ENCODE measurements at places on chromosomes 1 and 21.

DNA sequence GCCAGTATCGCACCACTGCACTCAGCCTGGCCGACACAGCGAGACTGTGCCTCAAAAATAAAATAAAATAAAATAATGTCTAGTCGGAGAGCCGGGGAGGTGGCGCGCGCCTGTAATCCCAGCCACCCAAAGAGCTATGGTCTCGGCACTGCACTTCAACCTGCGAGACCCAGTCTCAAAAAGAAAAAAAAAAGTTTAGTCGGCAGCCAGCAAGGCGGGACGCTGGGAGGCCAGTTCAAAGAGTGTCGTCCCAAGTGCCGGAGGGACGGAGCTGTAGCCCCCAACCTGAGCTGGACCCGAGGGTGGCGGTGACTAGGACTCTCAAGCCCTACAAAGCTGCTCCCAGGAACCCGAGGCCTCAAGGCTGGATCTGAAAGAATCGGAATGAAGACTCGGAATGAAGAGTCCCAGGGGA is 632 bp upstream of the FALEC start:
- peak overlapping the region; percentile 82 for H3K27ac ChIP-seq
- peak overlapping the region; percentile 84 for H3K4me3 ChIP-seq
- DNase-seq: no peak
- no peaks in the 10 kb centered on the region for H3K27me3 ChIP-seq
- no peaks in the 10 kb centered on the region for H3K36me3 ChIP-seq

- peak overlapping the region; percentile 36 for H3K27ac ChIP-seq
- no peak for DNase-seq
- H3K4me3 ChIP-seq: no peak overlapping the region
- peaks cover 48% of the 10 kb centered on the region for H3K4me1 ChIP-seq
Observed at GRCh38 chr1:61452176-61453035, 272.5 kb downstream of the TM2D1 start.

GRCh38 chr1:207861442-207862177 is 49.3 kb downstream of the CD34 start:
- H3K4me1 ChIP-seq: peaks cover 25% of the 10 kb centered on the region
- no peaks in the 10 kb centered on the region for H3K36me3 ChIP-seq
- no peak overlapping the region for H3K4me3 ChIP-seq
- H3K27ac ChIP-seq: no peak overlapping the region
- H3K27me3 ChIP-seq: no peaks in the 10 kb centered on the region
- DNase-seq: no peak

- DNase-seq: no peak
- H3K4me1 ChIP-seq: peaks cover 39% of the 10 kb centered on the region
- no peak overlapping the region for H3K27ac ChIP-seq
- peaks cover 15% of the 10 kb centered on the region for H3K36me3 ChIP-seq
Observed at GRCh38 chr1:23525558-23526250, 5.3 kb downstream of the E2F2 start.

- no peaks in the 10 kb centered on the region for H3K36me3 ChIP-seq
- no peaks in the 10 kb centered on the region for H3K4me1 ChIP-seq
- no peak overlapping the region for H3K27ac ChIP-seq
- DNase-seq: no peak
- no peaks in the 10 kb centered on the region for H3K27me3 ChIP-seq
- no peak overlapping the region for H3K4me3 ChIP-seq
Observed at GRCh38 chr1:221907166-221907932, 165.5 kb upstream of the DUSP10 start.

DNA sequence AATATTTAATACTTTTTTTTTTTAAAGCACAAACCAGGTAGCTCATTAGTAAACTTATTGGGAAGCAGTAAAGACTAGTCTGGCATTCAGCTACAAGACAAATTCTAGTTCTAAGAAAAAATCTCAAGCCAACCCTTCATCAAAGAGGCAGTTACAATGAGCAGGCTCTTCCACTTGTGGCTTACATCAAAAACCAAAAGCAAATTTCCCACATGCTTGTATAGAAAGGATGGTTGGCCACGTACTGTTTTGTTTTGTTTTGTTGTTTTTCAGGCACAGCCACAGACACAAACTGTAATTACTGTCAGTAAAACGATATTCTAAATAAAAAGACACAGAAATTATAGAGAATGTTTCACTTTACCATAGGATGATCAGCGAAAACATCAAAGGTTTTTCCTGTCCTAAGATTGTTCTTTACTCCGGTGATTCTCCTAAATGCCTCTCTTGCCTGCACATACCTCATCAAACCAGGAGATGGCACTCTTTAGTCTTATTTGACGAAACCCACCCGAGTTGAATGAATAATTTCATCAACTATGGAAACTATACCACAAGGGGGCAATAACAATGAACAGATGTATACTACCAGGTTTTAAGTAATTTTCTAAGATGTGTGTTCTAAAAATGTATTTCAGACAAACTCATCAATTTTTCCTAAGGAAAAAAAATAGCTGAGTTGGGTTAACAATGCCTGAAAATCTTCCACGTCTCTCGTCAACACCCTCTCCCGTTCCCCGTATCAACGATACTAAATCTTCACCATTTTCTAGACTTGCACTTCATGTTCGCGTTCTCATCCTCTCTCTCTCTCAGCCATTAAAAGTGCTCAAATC is 26.9 kb downstream of the RPL5 start:
- no peaks in the 10 kb centered on the region for H3K27me3 ChIP-seq
- DNase-seq: peak; percentile 84
- no peak overlapping the region for H3K27ac ChIP-seq

DNA sequence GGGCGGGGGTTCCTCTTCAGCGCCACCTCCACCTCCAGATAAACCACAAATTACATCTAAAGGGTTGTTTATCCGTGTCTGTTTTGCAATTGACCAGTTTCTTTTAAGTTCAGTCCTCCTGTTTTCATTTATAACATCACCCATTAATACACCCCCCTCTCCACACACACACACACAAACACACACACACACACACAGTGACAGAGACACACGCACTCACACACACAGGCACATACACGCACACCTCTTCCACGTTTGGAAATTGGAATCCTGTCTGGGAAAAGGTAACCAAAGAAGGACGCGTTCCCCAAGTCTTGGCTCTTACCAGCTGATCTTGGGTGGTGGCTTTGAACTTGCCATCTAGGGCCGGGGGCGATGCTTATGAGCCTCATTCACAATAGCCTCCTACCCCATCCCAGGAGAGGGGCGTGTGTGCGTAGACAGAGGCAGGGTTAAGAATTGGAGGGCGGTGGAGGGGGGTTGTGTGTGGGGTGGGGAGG is 442 bp upstream of the CSMD2 start:
- H3K4me3 ChIP-seq: no peak overlapping the region
- H3K36me3 ChIP-seq: no peaks in the 10 kb centered on the region
- peaks cover 40% of the 10 kb centered on the region for H3K27me3 ChIP-seq
- no peak for DNase-seq
- no peak overlapping the region for H3K27ac ChIP-seq

GRCh38 chr1:231557898-231558707 is 29.6 kb downstream of the TSNAX start:
- H3K4me1 ChIP-seq: peaks cover 3% of the 10 kb centered on the region
- H3K36me3 ChIP-seq: no peaks in the 10 kb centered on the region

- no peaks in the 10 kb centered on the region for H3K27me3 ChIP-seq
- H3K36me3 ChIP-seq: peaks cover 74% of the 10 kb centered on the region
- DNase-seq: no peak
- no peak overlapping the region for H3K4me3 ChIP-seq
- no peaks in the 10 kb centered on the region for H3K4me1 ChIP-seq
Observed at GRCh38 chr1:1799716-1800115, 21.4 kb upstream of the NADK start.

DNA sequence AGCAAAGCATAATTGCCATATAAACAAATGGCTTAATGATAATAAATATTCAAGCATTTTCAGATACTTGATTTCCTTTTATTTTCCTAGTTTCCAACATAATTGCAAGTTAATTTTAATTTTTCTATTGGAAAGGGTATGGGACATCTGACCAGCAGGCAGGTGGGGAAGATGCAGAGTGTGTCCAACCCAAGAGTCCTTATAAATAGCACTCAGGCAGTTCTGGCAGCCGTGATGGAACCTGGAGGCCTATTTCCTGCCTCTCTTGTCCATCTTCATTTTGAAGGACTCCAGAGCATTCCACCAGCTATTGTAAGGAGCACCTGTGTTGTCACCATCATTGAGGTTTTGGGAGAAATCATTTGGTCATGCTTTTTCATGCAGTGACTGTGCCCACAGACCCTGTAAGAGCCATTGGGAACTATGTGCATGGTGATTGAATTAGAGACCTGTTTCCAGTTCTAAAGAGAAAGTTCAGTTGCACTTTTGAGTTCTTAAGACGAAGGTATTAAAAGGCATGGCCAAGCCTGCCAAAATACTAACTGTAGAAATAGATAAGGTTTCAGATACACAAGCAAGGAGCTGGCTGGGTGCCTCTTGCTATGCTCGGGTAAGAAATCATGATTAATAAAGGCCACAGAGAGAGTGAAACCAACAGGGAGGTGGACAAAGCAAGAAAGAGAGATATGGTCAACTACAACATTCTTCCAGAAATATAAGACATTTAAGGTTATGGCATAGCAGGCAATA is 92.3 kb downstream of the SPATA46 start:
- no peaks in the 10 kb centered on the region for H3K27me3 ChIP-seq
- no peak overlapping the region for H3K27ac ChIP-seq
- H3K36me3 ChIP-seq: 0 out of 2 replicates have a peak, but pooled peaks cover 3% of the 10 kb centered on the region
- H3K4me1 ChIP-seq: peaks cover 16% of the 10 kb centered on the region

GRCh38 chr1:185040408-185040735 is 5.0 kb upstream of the RNF2 start:
- peaks cover 23% of the 10 kb centered on the region for H3K4me1 ChIP-seq
- no peak for DNase-seq
- no peaks in the 10 kb centered on the region for H3K27me3 ChIP-seq
- H3K36me3 ChIP-seq: no peaks in the 10 kb centered on the region

- peaks cover 14% of the 10 kb centered on the region for H3K4me1 ChIP-seq
- no peak within 1 kb of the TSS for H3K4me3 ChIP-seq
- H3K27me3 ChIP-seq: no peaks in the 10 kb centered on the region
- H3K36me3 ChIP-seq: peaks cover 7% of the 10 kb centered on the region
- no peak for DNase-seq
Observed at GRCh38 chr1:150808121-150808520, at the start of gene CTSK. CTSK (minus strand) TSS chr1:150808260; CDS start chr1:150806805, 1,455 bp downstream.

DNA sequence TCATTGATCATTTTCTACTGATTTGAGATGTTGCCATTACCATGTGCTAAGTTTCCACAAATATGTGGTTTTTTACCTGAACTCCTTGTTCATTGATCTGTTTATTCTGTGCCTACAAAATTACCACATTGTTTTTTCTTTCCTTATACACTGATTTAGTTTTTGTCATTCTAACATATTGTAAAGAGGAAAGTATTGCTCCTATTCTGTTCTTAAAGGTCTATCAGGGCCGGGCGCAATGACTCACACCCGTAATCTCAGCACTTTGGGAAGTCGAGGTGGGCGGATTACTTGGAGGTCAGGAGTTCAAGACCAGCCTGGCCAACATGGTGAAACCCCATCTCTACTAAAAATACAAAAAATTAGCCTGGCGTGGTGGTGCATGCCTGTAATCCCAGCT is 75.1 kb downstream of the CAMTA1 start:
- DNase-seq: no peak
- H3K4me1 ChIP-seq: peaks cover 14% of the 10 kb centered on the region
- no peaks in the 10 kb centered on the region for H3K27me3 ChIP-seq
- no peak overlapping the region for H3K4me3 ChIP-seq
- H3K27ac ChIP-seq: no peak overlapping the region

GRCh38 chr1:36366091-36366661 is 19.5 kb downstream of the STK40 start:
- H3K27me3 ChIP-seq: no peaks in the 10 kb centered on the region
- no peak for DNase-seq
- H3K4me1 ChIP-seq: peaks cover 28% of the 10 kb centered on the region
- H3K4me3 ChIP-seq: no peak overlapping the region
- H3K36me3 ChIP-seq: peaks cover 17% of the 10 kb centered on the region

- peaks cover 72% of the 10 kb centered on the region for H3K36me3 ChIP-seq
- no peaks in the 10 kb centered on the region for H3K27me3 ChIP-seq
- no peak overlapping the region for H3K27ac ChIP-seq
- H3K4me1 ChIP-seq: peaks cover 41% of the 10 kb centered on the region
- no peak overlapping the region for H3K4me3 ChIP-seq
Observed at GRCh38 chr1:70227439-70227838, 6.3 kb downstream of the SRSF11 start.

DNA sequence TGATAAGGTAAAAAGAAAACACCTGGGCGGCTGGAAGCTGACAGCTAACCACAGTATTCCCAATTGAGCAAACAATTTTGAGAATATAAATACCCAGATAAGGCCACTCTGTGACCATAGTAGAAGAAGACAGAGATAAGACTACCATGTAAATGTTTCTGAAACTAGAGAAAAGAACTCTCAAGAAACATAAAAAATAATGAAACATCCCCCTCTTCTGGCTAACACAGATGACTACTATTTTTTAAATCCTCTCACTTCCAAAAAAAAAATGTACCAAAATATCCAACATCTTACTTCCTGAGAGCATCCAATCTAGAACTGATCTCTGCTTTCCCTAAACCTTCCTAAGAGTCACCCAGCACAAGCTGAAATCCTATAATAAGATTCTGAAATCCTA is 125.9 kb downstream of the HFM1 start:
- no peaks in the 10 kb centered on the region for H3K4me1 ChIP-seq
- DNase-seq: peak; percentile 3
- H3K27ac ChIP-seq: no peak overlapping the region
- H3K27me3 ChIP-seq: no peaks in the 10 kb centered on the region
- H3K4me3 ChIP-seq: no peak overlapping the region

- H3K4me1 ChIP-seq: peaks cover 28% of the 10 kb centered on the region
- no peak overlapping the region for H3K4me3 ChIP-seq
- DNase-seq: no peak
- H3K27ac ChIP-seq: no peak overlapping the region
- H3K36me3 ChIP-seq: no peaks in the 10 kb centered on the region
Observed at GRCh38 chr1:228154670-228155571, 5.2 kb downstream of the GJC2 start.

- no peak for DNase-seq
- no peak overlapping the region for H3K4me3 ChIP-seq
- H3K27me3 ChIP-seq: no peaks in the 10 kb centered on the region
- no peak overlapping the region for H3K27ac ChIP-seq
Observed at GRCh38 chr1:176577646-176578197, 114.7 kb downstream of the PAPPA2 start.

GRCh38 chr1:205424901-205425600 is 3.2 kb upstream of the LEMD1 start:
- no peak overlapping the region for H3K27ac ChIP-seq
- no peaks in the 10 kb centered on the region for H3K36me3 ChIP-seq
- H3K4me1 ChIP-seq: no peaks in the 10 kb centered on the region
- DNase-seq: no peak
- no peak overlapping the region for H3K4me3 ChIP-seq
- peaks cover 3% of the 10 kb centered on the region for H3K27me3 ChIP-seq

- H3K4me1 ChIP-seq: peaks cover 10% of the 10 kb centered on the region
- no peak overlapping the region for H3K27ac ChIP-seq
- no peak for DNase-seq
- H3K4me3 ChIP-seq: no peak overlapping the region
- H3K36me3 ChIP-seq: peaks cover 27% of the 10 kb centered on the region
- H3K27me3 ChIP-seq: no peaks in the 10 kb centered on the region
Observed at GRCh38 chr1:28537457-28538199, 15.3 kb upstream of the TRNAU1AP start.

GRCh38 chr1:30314591-30314990 is 408.8 kb downstream of the MATN1 start:
- H3K27ac ChIP-seq: no peak overlapping the region
- no peaks in the 10 kb centered on the region for H3K36me3 ChIP-seq
- H3K4me3 ChIP-seq: no peak overlapping the region
- H3K27me3 ChIP-seq: peaks cover 10% of the 10 kb centered on the region
- H3K4me1 ChIP-seq: no peaks in the 10 kb centered on the region
